Spinal cord (tissue), 10 donors: ENCODE measurements at places on chromosomes 7 and 10. TPM values are rescaled to one million over a fixed set of nuclear protein-coding genes. Genes with fewer than 3 reads are reported as not detected.

TMEM270 gene
- polyA plus RNA-seq, result not detected

OR6B1 gene
- polyA plus RNA-seq, result 0.03 TPM

ITGA8 gene
- polyA plus RNA-seq, result 4.7 TPM

PILRB gene
- polyA plus RNA-seq, result 50.2 TPM

SCRN1 gene
- polyA plus RNA-seq, result 185 TPM

PDE6C gene
- polyA plus RNA-seq, result 0.82 TPM

NODAL gene
- polyA plus RNA-seq, result 2.6 TPM
